ENCODE measurements at places on chromosomes 4 and X.

- DNase-seq: no peak
Measured at GRCh38 chrX:131317326-131317725, 28.2 kb upstream of the IGSF1 start.

DNA sequence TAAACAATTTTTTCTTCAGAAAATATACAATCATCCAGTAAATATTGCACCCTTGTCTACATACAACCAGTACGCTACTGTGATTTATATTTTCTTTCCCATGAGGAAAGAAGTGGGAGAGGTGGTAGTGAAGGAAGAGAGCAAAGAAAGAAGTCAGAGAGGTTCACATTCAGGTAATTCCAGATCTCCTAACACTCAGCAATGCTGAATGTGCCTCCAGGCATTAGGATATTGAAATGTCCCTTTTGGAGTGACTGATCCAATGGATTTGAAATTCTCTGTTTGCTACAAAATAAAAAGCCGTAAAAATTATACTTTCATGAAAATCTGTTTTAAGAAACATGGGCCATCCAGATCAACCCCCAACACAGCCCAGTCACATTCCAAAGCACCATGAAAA is 211.9 kb upstream of the NR3C2 start:
- DNase-seq: no peak

DNA sequence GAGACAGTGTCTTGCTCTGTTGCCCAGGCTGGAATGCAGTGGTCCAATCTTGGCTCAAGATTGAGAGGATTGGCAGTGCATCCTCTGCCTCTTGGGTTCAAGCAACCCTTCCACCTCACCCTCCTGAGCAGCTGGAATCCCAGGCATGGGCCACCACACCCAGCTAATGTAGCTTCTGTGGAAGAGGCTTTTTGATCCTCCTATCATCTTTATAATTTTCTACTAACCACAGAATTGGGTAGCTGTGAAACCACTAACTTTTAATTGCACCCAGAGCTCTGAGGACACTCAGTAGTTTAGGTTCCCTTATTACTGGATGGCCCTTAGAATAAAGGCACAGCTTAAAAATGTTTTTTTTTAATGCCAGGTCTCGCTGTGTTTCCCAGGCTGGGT is 8.9 kb upstream of the AGA start:
- no peak for DNase-seq

GRCh38 chrX:134679221-134679620 is 20.9 kb upstream of the PLAC1 start:
- DNase-seq: no peak

DNA sequence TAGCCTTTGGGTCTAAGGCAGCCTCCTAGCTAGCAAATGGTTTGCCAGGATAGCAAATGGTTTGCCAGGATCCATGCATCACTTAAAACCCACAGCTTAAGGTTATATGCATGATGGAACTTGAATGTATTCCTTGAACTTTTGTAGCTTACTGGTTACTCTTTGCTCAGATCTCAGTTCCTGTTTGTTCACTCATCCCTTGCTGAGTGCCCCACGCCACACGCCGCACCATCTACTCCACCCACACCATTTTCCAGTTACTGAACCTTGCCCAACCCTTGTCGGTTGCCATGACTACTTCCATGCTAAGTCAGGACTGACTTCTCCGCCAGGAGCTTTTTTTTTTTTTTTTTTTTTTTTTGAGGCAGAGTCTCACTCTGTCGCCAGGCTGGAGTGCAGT is 29.5 kb upstream of the XIAP start:
- peak; percentile 86 for DNase-seq

DNA sequence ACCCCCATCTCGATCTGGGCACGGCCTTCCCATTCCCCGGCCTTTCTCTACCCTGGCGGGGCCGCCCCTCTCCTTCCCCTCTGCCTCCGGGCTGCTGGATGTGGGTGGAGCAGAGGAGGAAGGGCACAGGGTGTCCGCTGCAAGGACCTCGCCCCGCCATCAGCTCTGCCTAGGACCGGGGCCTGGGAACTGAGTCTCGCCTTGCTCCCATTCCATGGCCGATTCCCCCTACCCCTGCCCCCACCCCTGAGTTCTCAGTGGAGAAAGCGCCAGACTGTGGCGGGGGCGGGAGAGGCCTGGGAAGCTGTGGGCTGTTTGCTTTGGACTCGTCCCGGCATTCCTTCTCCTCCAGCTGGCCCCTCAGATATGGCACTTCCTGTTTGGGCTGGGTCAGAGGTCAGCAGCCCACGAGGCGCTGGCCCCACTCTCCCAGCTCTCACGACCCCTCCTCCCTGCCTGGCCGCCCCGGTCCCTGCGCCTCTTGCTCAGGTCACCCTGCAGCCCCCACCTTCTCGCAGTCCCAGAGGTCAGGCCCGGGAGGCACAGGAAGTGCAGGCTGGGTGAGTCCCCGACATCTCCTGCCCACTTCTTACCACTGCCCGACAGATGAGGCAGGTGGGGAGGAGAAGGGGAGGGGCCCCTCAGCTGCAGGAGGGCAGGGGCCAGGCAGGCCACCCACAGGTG is 6.4 kb upstream of the BGN start:
- no peak for DNase-seq

GRCh38 chrX:69616457-69617203 is 717 bp downstream of the EDA start:
- DNase-seq: peak; percentile 1

- DNase-seq: no peak
Measured at GRCh38 chr4:182416067-182416466, 172.9 kb downstream of the TENM3 start.

DNA sequence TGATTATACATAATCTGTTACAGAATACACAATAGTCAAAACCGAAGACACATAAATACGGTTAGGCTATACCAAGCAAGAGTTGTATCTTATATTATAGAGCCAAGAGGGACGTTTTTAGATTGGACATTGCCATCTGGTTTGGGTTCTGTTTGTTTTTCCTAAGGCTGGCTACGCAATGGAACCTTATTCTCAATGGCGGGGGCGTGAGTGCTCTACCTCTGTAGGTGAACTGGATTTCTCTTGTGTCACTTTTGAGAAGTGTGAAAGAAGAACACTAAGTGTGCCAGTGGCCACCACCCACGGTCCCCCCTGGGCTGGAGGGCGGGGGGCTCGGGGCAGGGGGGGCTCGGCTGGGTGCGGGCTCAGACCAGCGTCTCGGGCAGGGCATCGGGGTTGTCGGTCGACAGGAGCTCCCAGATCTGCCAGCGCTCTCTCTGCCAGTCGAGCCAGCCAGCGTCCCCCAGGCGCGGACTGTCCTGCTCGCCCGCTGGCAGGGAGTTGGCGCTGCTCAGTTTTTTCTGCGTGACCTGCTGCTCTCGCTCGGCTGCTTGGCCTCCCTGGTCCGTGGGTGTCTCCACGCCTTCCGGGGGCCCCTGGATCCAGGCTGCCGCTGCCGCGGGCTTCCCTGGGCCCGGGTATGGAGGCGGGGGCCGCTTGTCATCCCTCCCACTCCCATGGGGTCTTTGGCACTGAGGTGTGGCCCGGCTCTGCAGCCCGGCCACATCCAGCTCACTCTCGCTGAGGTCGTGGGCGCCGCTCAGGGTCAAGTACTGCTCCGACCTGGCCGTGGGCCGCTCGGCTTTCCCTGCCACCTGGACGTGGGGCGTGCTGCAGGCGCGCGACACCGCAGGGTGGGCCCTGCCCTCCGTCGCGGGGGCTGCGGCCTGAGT is 27.6 kb downstream of the HCCS start:
- no peak for DNase-seq

- DNase-seq: no peak
Measured at GRCh38 chrX:16304751-16305150, 137.5 kb downstream of the MAGEB17 start.

DNA sequence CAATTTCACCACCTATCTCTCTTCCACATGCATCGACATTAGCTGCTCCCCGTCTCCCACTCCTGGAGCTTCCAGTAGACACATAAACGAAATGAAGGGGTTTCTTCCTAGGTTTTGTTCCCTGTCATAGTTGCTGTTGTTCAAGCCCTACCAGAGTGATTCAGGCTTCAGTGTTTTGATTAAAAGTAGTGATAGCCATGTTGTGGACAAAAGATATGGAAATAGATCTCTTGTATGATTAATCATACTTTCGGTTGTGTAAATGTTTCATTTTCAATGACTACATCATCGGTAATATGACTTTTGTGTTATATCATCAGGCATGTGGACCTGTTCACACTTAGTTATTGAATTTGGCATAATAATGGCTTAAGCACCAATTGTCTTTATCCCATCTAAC is 96.5 kb upstream of the KLF3 start:
- DNase-seq: peak; percentile 7

- peak; percentile 8 for DNase-seq
Measured at GRCh38 chrX:131802836-131803626, 220.1 kb upstream of the STK26 start.

GRCh38 chr4:77579406-77580076 is 26.1 kb upstream of the CXCL13 start:
- DNase-seq: peak; percentile 83

DNA sequence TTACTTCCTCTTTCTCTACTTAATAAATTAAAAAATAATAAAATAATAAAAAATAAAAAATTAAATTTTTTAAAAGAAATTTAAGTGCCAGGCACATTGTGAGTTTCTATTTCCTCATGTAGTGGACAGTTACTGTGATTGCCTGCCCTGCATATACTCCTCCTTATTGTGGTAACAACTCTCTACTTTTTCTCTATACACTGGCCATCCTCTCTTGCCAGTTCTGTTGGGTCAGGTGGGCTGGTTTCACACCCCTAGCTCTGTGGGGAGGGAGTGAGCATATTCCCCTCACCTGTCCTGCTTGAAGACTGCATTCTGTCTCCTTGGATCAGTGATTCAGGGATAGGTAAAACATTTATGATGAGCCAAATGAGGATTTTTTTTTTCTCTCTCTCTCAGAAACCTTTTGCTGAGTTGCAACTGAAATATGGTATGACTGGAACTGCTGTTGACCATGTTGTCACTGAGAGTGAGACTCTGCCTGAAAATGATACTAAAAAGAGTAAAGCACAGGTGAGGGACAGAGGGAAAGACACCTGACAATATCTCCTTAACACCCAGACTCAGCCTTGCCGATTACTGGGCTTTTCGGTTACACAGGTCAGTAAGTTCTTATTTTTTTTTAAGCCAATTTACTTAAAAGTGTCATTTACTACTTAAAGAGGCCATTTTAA is 37.2 kb downstream of the CXXC4 start:
- DNase-seq: no peak

GRCh38 chrX:47849778-47850177 is 13.1 kb downstream of the ZNF81 start:
- no peak for DNase-seq

- DNase-seq: no peak
Measured at GRCh38 chr4:69936566-69936965, 5.7 kb downstream of the CSN1S1 start.

All from M059J (cell line).